ENCODE measurements at places on chromosomes 16 and 17.

DNA sequence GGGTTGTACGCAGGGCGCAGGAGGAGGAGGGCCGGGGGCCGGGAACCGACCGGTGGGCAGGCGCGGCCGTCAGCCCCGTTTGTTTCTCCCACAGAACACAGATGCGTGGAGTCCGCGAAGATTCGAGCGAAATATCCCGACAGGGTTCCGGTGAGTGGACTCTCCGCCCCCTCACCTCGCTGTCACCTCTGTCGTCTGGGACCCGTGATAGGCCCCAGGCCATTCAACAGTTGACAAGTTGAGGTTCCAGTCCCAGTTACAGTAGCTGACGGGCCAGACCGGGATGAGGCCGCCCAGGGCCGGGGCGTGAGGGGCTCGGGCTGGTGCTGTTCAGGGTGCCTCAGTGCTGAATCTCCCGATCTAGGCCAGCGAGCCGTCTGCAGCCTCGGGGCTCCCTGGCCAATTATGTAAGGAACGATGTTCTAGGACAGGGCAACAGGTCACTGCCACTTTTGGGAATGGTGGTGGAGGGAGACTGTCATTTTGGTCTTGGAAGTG lies 628 bp downstream of the GABARAPL2 start:
- DNase-seq = no peak

GRCh38 chr17:83144421-83145357 lies 65.3 kb downstream of the METRNL start:
- DNase-seq = peak; percentile 5

DNA sequence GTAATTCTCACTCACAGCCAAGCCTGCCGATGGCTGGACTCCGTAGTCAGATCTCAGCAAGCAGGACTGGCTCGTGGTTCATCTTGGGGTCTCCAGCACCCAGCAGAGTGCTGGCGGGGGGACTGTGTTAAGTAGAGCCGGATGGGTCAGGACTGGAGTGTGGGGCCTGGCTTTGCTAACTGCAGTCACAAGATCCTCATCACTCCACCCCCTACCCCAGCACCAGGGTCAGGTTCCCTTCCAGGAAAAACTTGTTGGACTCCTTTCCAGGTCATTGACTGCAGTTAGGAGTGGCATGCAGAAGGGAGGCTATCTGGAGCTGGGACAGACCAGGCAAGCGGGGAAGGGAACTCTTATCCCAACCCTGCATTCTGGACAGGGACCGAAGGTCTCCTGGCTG lies 6.0 kb downstream of the CIITA start:
- DNase-seq = no peak

GRCh38 chr17:59839651-59840328 lies 53.0 kb downstream of the TUBD1 start:
- DNase-seq = peak; percentile 50

GRCh38 chr16:80994451-80994850 lies 12.2 kb downstream of the CMC2 start:
- no peak for DNase-seq

GRCh38 chr16:48541108-48541786 lies 68.7 kb downstream of the N4BP1 start:
- no peak for DNase-seq

- DNase-seq = peak; percentile 41
These were observed 1.5 kb upstream of the ALDH3A2 start for GRCh38 chr17:19646788-19647696.

DNA sequence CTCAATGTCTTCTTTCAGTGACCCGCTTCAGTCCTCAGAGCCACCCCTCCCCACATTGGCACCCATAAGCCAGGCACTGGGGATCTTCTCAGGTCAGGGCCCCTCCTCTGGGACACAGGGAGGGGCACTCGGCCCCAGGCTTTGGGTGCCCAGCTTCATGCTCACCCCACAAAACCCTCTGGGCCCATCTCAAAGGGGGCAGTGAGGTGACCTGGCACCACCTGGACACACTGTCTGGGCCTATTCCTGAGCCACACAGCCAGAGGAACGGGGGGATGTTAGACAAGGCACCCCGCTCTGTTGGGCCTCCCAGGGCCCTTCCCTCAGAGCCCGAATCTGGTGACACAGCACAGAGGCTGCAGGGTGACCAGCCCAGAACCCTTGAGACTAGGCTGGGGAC lies 36.1 kb downstream of the TNFRSF13B start:
- no peak for DNase-seq

DNA sequence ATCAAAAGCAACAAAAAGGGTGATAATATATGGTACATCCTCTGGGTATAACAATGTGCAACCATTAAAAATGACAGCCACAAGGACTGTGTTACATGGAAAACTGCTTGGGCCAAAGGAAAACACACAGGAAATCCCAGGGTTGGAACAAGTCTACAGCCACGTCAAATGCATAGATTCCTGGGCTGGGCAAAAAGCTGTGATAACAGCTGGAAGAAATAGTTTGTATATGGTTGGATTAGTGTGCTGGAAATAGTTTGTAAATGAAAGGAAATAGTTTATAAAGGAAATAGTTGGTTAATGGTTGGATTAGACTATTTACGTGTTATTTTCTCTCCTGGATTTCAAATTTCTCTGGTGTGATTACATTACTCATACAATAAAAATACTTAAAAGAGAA lies 2.6 kb downstream of the HSD17B2 start:
- no peak for DNase-seq

- peak; percentile 18 for DNase-seq
These were observed 16.2 kb upstream of the PHF12 start for GRCh38 chr17:28967221-28968135.

- DNase-seq = no peak
These were observed 73.2 kb downstream of the RTN4RL1 start for GRCh38 chr17:1951920-1952319.

- peak; percentile 22 for DNase-seq
These were observed 155.7 kb upstream of the TNRC6C start for GRCh38 chr17:77802811-77803220.

DNA sequence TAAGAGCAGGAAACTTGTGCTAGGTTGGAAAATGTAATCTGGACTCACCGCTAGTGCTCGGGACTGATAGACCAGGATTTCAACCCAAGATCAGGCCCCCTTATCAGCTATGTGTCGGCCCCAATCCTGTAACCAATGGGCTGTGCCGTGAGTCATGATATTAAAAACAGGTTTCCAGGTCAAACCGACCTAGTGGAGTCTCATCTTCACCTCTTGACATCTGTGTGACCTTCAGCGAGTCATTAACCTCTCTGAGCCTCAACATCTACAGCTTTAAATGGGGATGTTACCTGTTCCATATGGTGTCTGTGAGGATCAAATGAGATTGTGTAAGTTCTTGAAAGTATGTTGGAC lies 512 bp downstream of the PMM2 start:
- DNase-seq = peak; percentile 52

- DNase-seq = no peak
These were observed 81.4 kb downstream of the MRM1 start for GRCh38 chr17:36682773-36683172.

GRCh38 chr17:75819116-75819515 lies 25.1 kb downstream of the UNC13D start:
- DNase-seq = no peak

- DNase-seq = no peak
These were observed 2.2 kb upstream of the NTN3 start for GRCh38 chr16:2468725-2469398.

- peak; percentile 93 for DNase-seq
These were observed 16.3 kb upstream of the AURKB start for GRCh38 chr17:8226536-8227237.

GRCh38 chr17:34245351-34245905 lies 9.7 kb upstream of the CCL2 start:
- no peak for DNase-seq

GRCh38 chr17:63626551-63627180 lies 4.4 kb downstream of the MAP3K3 start:
- DNase-seq = peak; percentile 20

- no peak for DNase-seq
These were observed 10.7 kb downstream of the DNAAF1 start for GRCh38 chr16:84155771-84156170.

- peak; percentile 72 for DNase-seq
These were observed at the start of gene HOXB7 for GRCh38 chr17:48610282-48611211. TSS of gene HOXB7 (minus strand) at chr17:48611017. CDS start at chr17:48610918, 99 bp downstream.

DNA sequence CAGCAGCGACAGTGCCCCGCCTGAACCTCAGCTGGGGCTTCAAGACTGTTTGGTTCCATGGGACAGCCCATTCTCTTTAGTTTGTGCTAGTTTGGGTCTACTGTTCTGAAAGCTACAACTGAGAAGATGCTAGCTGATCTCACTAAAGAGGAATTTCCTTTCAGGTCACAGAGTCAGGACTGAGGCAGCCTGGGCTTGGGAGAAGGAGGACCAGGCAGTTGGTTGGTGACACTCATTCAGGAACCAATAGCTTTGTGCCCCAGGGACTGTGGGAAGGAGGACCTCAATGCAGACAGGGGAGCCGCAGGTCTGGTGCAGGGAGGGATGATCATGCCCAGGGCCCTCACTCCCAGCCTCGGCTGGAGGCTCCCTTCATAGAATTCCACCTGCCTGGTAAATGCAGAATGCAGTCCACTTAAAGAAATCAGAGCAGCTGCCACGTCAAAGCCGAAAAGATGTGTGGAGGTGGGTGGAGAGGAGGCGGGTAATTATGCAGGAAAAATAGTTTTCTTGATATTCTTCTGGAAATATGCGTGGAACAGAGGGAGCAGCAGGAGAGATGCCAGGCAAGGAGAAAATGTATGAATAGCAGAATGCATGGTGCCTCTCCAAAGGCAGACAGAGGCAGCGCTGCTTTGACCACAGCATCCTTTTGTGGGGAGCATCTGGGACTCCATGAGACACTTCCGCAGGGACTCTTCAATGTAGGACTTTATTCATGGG lies 32.6 kb upstream of the ZFP90 start:
- DNase-seq = no peak

DNA sequence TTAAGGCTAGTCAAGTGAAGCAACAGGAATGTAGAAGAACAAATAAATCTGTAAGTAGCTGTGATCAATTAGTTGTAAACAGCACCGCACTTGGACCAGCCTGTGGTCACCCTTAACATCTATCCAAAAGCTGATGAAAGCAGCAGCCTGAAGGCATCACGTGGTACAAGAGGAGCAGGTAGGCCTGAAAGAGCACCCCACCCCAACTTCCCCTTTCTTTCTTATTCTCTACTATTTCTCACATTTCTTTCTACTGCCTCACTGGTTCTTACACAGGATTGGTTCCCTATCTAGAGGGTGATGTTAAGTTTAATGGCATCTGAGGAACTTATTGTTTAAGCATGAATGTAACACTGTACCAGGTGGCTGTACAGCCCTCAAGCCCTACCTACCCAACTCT lies 42.6 kb upstream of the CLEC18B start:
- no peak for DNase-seq

DNA sequence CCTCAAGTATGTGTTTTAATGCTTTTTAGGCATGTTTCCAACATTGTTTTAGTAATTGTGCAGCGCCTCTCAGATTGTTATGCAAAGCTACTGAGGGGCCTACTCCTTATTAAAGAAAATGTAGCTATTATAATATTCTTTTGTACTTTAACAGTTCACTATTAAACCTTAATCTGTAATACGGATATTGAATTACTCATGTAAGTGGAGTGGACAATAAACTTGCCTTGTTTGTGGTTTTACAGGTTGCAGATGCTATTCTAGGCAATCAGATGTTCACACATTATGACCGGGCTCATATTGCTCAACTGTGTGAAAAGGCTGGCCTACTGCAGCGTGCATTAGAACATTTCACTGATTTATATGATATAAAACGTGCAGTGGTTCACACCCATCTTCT lies 41.0 kb downstream of the PTRH2 start:
- DNase-seq = peak; percentile 77

GRCh38 chr16:31148281-31148728 lies 1.6 kb downstream of the PRSS36 start:
- DNase-seq = no peak
